Fibroblast of skin of scalp (primary cell): ENCODE measurements at places on chromosomes 12 and 14.

GRCh38 chr14:92655419-92656201, 92.8 kb downstream of the LGMN start:
- no peak for DNase-seq

DNA sequence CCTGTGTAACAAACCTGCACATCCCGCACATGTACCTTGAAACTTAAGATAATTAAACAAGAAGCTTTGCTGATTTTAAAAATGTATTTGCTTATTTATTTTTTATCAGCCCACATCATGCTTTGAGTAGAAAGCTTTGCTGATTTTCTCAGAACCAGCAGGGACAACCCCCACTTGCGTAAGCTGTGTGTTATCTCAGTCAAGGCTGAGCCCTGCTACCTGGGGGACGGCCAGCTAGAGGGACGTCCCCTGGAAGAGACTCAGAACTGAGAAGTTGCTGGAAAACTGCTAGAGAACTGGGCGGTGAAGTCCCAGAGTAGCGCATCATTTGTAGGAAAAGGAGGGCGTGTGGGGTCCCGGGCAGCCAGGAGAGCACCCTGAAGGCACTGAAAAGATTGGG, 4.1 kb upstream of the PLEK2 start:
- DNase-seq: no peak

DNA sequence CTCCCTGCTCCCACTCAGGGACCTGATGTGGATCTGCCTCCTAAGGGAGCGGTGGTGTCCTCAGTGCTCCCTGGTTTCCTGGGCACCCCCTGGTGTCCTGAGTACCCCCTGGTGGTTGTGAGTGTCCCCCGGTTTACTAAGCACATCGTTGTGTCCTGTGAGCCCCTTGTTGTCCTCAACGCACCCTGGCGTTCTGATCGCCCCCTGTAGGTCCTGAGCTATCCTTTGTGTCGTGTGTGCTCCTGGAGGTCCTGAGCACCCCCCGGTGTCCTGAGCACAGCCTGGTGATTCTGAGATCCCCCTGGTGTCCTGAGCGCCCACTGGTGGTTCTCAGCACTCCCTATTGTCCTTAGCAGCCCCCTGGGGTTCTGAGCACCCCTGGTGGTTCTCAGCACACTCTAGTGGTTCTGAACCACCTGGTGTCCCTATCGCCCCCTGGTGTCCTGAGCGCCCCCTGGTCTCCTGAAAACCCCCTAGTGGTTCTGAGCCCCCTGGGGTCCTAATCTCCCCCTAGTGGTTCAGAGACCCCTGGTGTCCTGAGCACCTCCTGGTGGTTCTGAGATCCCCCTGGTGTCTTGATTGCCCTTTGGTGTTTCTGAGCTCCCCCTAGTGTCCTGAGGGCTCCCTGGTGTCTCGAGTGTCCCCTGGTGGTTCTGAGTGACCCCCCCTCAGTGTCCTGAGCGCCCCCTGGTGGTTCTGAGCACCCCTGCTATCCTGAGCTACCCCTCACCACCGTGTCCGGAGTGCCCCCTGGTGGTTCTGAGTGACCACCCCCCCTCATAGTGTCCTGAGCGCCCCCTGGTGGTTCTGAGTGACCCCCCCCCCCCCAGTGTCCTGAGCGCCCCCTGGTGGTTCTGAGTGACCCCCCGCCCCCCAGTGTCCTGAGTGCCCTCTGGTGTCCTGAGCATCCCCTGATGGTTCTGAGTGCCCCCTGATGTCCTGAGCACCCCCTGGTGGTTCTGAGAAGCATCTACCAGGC, 615.1 kb downstream of the TMEM121 start:
- no peak for DNase-seq

GRCh38 chr12:120466560-120467315, 2.8 kb downstream of the SRSF9 start:
- peak; percentile 52 for DNase-seq

- DNase-seq: no peak
These were observed 35.4 kb downstream of the SPTB start for GRCh38 chr14:64844272-64844671.

- no peak for DNase-seq
These were observed 114.4 kb downstream of the PRICKLE1 start for GRCh38 chr12:42475106-42475505.

DNA sequence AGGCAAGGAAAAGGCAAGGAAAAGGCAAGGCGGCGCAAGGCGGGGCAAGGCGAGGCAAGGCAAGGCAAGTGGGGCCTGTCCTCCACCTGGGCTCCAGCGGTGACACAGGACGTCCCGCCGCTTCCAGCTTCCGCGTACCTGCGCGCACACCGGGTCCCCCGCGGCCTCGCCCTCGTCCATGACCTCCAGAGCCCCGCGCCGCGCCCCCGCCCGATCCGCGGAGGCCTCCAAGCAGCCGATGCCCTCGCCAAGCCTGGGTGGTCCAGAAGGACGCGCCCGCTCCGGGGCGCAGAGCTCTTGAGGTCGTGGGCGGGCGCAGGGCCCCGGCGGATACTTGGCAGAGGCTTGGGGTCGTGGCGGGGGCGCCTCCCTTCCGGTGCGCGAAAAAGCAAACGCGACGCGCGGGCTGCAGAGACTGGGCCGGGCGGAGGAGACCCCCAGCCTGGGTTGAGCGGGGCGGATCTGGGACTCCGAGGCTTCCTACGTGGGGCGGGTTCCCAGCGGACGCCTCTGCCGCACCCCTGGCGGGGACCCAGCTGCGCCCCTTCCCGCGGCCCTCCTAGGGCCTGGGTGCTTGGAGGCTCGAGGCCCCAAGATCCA, 60.8 kb upstream of the EIF5 start:
- no peak for DNase-seq

- DNase-seq: no peak
These were observed 1.4 kb downstream of the TRMT61A start for GRCh38 chr14:103530390-103530789.

DNA sequence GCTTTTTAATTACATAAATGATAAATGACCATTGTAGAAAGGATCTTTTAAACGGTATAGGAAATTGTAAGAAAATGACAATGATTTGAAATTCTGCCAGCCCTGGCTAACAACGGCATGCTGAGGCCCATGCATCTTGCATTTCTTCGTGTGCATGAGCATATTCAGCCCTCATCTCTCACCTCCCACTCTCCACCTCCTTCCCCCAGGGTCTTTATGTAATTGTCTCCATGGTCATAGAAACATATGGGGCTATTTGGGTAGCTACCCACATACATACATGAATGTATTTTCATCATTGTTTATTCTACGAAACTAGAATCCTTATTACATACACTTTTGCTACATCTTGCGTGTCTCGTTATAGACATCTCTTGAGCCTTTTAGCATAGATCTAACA, 4.5 kb downstream of the MYO1H start:
- DNase-seq: no peak

DNA sequence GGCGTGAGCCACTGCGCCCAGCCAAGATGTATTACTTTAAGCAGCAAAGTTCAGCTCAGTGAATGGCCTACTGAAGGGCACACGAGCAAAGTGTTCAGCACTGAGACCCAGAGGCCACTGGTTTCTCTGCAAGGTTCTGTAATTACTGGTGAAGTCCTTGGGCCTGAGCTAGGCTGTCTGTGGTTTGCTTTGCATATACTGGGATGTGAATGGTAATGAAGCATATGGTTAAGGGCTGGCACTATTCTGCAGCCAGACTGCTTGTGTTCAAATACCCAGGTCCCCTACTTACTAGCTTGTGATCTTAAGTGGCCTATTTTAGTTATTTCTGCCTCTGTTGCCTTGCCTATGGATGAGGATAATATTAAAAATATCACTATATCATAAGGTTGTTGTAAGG, 72.0 kb downstream of the LLPH start:
- DNase-seq: no peak

DNA sequence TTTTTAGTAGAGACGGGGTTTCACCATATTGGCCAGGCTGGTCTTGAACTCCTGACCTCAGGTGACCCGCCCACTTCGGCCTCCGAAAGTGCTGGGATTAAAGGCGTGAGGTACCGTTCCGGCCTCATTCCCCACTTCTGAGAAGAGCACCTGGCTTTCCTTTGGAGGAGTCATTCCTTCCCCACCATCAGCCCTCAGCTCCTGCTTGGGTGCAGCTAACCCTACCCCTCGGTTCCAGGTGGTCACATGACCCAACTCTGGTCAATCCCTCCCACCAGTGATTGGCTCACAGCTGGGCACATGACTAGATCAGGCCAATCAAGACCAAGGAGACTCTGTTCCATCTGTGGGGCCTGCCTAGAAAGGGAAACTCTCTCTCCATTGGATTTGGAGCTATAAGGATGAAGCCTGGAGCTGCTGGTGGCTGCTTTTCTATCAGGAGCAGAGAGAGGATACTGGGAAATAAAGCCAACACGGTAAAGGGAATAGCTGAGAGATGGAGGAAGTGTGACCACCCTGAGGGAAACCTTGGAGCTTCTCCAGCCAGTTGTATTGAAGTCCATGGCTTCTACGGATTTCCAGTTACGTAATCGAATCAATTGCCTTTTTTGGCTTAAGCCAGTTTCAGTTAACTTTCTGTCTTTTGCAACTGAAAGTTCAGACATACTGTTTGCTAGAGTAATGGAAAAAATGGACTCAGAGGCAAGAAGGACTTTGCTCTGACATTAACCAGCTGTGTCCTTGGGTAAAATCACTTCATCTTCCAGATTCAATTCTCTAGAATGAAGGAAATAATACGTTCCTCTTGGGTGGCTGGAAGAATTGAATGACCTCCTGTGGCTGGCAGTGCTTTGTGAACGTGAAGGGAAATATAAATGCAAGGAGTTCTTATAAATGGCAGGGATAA, 19.7 kb upstream of the IFT81 start:
- peak; percentile 37 for DNase-seq

DNA sequence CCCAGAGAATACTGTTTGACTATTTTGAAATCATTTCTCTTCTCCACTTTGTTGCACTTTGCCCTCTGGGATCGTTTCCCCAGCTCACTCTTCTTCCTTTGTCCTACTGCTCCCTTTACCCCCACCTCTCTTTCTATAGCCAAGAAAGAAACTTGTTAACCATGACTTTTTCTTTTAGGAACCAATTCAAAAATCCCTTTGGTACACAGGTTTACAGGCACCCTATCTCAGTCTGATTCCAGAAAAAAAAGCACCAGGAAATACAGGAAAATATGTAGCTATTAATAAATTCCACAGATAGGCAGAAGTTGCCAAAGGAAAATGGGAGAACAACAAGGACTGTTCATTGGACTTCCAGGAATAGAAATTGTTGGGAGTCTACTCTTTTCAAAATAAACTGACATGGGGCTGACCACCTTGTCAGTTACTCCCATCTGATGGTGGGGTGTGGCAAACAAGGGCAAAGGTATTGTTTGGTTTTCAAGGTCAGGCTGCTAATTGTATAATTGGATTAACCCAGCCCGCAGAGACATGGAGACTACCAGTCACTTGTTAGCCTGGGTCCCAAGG, 82.4 kb downstream of the CRADD start:
- DNase-seq: no peak

DNA sequence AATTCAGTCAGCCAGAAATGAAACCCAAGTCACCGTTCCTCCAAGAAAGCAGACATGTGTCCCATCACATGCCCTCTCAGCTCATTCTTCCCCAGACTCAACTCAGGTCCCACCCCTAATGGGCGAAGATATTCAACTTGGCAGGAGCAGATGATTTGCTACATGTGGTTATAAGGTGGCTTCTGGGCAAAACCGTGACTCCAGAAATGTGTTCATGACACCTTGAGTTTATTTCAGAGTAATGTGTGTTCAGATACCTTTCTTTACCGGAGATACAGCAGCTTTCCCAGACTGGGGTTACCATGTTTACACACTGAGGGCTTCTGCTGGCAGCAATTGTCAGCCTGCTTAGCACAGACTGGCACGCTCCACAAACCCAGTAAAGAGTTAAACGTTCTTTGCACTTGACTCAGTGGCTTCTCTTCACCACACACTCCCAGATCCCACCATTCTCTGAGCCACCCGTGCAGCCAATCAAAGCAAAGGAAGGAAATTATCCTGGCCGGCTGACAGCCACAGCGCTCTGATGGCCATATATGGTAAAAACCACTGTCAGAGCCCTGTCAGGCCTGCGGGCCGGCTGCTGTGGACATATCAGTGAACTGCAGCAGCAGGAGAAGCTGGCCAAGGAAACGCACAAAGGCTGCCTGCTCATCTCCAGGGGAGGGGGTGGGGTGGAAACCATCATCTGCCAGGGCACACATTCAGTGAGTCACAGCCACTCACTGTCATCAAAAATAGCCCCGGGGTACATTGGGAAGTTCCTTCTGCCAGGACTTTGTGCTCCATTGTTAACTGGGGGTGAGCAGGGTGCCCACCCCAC, 39.9 kb downstream of the CORO1C start:
- peak; percentile 100 for DNase-seq

GRCh38 chr14:65926935-65927700, 514.6 kb downstream of the FUT8 start:
- DNase-seq: no peak

GRCh38 chr12:109770861-109771670, 57.4 kb downstream of the FAM222A start:
- DNase-seq: no peak

DNA sequence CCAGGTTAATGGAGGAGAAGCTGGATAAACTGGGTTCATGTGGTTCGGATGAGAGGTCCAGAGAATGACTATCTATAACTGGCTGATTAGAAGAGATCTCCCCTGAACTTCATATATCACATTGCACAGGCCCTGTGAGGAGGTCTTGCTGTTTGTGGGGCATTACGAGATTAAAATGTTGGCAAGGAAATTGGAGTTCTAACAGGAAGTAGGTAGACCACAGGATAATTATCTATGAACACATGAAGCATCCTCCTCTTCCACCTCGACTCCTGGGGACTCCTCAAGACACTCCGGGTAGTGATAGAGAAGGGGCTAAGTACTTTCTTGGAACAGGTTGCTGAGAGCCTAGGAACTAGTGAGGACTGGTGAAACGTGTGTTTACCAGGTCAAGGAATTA, 418.8 kb downstream of the KCNH5 start:
- DNase-seq: no peak

DNA sequence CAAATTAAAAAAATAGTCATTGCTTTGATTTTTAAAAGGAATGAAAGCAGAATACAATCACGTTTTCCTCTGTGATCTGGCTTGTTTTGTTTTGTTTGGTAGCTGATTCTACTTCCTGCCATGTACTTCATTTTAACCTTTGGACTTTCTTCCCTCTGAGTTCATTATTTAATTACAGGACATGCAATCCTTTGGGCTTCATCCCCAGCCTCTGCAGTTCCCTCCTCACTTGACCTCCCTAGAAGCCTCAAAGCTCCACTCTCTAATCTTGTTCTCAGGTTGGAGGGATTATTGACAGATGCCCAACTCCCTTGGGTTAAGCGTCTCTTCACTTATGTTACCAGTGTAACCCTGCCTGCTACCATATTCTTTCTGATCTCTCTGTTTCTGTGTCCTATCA, 967.9 kb upstream of the SEL1L start:
- no peak for DNase-seq

DNA sequence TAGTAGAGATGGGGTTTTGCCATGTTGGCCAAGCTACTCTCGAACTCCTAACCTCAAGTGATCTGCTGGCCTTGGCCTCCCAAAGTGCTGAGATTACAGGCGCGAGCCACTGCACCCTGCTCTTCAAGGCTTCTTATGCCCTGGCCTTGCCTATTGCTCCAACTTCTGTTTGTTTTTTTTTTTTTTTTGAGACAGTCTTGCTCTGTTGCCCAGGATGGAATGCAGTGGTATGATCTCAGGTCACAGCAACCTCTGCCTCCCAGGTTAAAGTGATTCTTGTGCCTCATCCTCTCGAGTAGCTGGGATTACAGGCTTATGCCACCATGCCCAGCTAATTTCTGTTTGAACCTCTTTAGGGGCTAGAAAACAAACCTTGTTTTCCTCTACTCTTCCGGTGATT, 6.0 kb upstream of the ABCD4 start:
- no peak for DNase-seq

- DNase-seq: peak; percentile 83
These were observed 88.5 kb downstream of the PPM1H start for GRCh38 chr12:62846491-62846890.
